ENCODE measurements at places on chromosomes 7 and 10. TPM values are rescaled to one million over a fixed set of nuclear protein-coding genes. Genes with fewer than 3 reads are reported as not detected.

The CLRN3 gene
- not detected for total RNA-seq

The STEAP1B gene
- 1.3 TPM for total RNA-seq

The CPA2 gene
- total RNA-seq: 4,381 TPM

The RHEB gene
- 91.0 TPM for total RNA-seq

The URGCP gene
- 15.6 TPM for total RNA-seq

DNA sequence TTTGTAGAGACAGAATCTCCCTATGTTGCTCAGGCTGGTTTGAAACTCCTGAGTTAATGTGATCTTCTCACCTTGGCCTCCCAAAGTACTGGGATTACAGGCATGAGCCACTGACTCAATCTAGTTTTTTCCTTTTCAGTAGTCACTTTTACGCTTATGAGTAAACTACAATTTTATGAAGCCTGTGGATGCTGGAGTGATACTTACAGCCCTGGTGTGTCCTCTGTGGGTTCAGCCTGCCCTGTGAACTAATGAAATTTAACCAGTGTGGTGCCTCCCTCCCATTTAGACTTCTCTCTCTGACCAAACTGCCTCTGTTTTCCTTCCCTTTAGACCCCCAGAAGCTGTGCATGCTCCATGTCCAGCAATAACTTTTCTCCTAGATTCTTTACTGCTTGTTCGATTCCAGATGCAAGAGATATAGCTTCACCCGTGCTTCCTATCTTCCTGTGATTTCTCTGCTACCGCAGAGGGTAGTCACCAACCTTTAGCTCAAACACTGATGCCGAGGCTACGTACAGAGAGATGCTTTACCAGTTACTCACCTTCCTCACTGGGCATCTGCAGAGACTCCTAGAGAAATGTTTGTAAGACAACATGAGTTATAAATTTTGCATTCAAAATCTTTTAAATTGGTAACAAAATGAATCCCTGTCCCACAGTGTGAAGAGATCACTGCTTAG is 90.8 kb downstream of the KIAA1217 start:
- peaks cover 5% of the 10 kb centered on the region for H3K4me1 ChIP-seq
- no peaks in the 10 kb centered on the region for H3K36me3 ChIP-seq
- H3K27me3 ChIP-seq: no peaks in the 10 kb centered on the region
- DNase-seq: no peak

DNA sequence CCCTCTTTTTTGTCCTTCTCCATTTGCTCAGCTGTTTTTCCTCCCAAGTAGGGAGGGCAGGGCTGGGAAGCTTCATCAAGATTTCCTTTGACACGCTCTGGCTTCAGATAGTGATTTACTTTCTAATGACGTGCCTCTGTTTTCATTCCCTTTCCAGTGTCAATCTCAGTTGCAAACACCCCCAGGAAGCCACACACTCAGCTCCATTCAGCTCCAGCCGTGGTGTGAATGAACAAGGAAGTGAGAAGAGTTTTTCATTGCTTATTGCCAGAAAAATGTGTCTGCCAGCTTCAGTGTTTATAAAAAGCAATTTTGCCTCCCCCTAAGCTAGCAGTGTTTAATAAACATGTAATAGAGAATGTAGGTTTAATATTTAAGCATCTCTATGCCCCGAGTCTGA is 108.7 kb upstream of the DPP6 start:
- H3K36me3 ChIP-seq: no peaks in the 10 kb centered on the region
- DNase-seq: no peak
- no peak overlapping the region for H3K27ac ChIP-seq
- no peaks in the 10 kb centered on the region for H3K27me3 ChIP-seq

DNA sequence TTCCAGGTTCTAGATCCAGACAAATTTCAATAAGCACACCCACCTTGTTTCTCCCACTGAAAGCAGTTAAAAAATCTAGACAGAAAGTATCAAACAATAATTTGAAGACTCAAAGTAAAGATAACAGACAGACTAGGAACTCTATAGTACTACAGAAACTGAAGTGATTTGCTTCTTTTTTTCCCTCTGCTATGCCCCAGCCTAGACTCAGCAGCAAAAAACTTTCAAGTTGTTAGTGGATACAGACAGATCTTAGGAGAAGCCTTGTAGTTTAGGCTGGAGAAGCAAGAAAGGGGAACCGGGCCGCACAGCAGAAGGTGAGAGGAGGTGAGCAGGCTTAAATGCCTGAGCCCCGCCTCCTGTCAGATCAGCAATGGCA is 65.1 kb downstream of the IGF2BP3 start:
- H3K27ac ChIP-seq: no peak overlapping the region
- no peaks in the 10 kb centered on the region for H3K36me3 ChIP-seq
- H3K4me3 ChIP-seq: no peak overlapping the region
- no peaks in the 10 kb centered on the region for H3K27me3 ChIP-seq
- no peaks in the 10 kb centered on the region for H3K4me1 ChIP-seq
- DNase-seq: no peak

GRCh38 chr10:21623291-21623690 is 89.3 kb downstream of the MLLT10 start:
- no peak overlapping the region for H3K27ac ChIP-seq
- no peaks in the 10 kb centered on the region for H3K36me3 ChIP-seq
- H3K27me3 ChIP-seq: no peaks in the 10 kb centered on the region
- DNase-seq: no peak
- H3K4me3 ChIP-seq: no peak overlapping the region

GRCh38 chr10:110429301-110429700 is 68.4 kb upstream of the DUSP5 start:
- no peaks in the 10 kb centered on the region for H3K36me3 ChIP-seq
- no peaks in the 10 kb centered on the region for H3K27me3 ChIP-seq
- peaks cover 16% of the 10 kb centered on the region for H3K4me1 ChIP-seq
- H3K4me3 ChIP-seq: no peak overlapping the region
- DNase-seq: no peak

DNA sequence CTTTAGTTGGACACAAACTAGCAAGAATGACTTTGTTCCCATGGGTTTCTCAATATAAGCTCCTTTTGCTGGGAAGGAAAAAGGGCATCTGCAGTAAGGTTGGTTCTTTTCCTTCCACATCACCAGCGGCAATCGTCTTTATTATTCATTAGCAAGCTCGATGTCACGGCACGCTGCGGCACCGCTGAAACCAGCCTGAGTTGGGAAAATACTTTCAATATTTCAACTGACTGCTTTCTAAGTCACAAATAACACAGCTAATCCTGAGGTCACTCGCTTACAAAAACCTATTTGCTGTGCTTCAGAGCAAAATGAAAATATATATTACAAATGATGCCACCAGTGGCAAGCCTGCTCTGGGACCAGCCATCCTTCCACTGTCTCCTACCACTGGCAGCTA is 585.8 kb downstream of the DNAJB6 start:
- no peak overlapping the region for H3K27ac ChIP-seq
- no peaks in the 10 kb centered on the region for H3K36me3 ChIP-seq
- no peaks in the 10 kb centered on the region for H3K4me1 ChIP-seq
- H3K4me3 ChIP-seq: no peak overlapping the region

- H3K27ac ChIP-seq: no peak overlapping the region
- DNase-seq: no peak
- H3K4me1 ChIP-seq: no peaks in the 10 kb centered on the region
- H3K36me3 ChIP-seq: no peaks in the 10 kb centered on the region
- H3K27me3 ChIP-seq: no peaks in the 10 kb centered on the region
- no peak overlapping the region for H3K4me3 ChIP-seq
Observed at GRCh38 chr10:104735036-104735756, 94.1 kb downstream of the SORCS3 start.

DNA sequence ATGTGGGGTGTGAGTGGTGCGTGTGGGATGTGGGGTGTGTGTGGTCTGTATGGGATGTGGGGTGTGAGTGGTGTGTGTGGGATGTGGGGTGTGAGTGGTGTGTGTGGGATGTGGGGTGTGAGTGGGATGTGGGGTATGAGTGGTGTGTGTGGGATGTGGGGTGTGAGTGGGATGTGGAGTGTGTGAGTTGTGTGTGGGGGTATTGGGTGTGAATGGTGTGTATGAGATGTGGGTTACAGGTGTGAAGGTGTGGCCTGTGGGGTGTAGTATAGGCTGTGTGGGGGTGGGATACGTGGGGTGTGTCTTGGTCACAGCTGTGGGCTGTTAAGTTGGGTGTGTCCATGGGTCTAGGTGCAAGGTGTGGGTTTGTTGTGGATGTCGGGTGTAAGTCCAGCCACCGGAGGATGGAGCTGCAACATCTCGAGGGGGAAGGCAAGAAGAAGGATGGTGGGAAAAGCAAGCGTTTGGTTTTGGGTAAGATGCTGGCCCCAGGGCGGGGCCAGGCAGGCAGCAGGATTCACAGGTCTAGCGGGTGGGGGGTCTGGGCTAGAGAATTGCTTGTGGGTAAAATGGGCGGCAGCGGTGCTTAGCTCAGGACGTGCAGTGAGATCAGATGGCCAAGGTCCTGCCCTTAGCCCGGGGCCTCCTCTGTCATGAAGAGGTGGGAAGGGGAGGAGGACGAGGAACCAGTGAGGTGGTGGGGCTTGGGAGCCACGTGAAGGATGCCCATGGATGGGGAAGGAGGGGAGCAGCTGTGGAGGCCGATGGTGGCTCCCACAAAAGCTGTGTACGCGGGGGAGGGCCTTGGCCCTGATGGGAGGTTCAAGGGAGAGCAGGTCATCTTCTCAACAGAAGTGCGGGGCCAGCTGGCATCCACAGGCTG is 60.1 kb downstream of the CFAP46 start:
- H3K4me1 ChIP-seq: no peaks in the 10 kb centered on the region
- no peak overlapping the region for H3K4me3 ChIP-seq
- DNase-seq: no peak
- no peak overlapping the region for H3K27ac ChIP-seq
- H3K27me3 ChIP-seq: no peaks in the 10 kb centered on the region

GRCh38 chr7:134193240-134193639 is 66.1 kb downstream of the LRGUK start:
- no peaks in the 10 kb centered on the region for H3K27me3 ChIP-seq
- H3K27ac ChIP-seq: no peak overlapping the region
- no peaks in the 10 kb centered on the region for H3K36me3 ChIP-seq
- H3K4me1 ChIP-seq: no peaks in the 10 kb centered on the region
- no peak overlapping the region for H3K4me3 ChIP-seq

DNA sequence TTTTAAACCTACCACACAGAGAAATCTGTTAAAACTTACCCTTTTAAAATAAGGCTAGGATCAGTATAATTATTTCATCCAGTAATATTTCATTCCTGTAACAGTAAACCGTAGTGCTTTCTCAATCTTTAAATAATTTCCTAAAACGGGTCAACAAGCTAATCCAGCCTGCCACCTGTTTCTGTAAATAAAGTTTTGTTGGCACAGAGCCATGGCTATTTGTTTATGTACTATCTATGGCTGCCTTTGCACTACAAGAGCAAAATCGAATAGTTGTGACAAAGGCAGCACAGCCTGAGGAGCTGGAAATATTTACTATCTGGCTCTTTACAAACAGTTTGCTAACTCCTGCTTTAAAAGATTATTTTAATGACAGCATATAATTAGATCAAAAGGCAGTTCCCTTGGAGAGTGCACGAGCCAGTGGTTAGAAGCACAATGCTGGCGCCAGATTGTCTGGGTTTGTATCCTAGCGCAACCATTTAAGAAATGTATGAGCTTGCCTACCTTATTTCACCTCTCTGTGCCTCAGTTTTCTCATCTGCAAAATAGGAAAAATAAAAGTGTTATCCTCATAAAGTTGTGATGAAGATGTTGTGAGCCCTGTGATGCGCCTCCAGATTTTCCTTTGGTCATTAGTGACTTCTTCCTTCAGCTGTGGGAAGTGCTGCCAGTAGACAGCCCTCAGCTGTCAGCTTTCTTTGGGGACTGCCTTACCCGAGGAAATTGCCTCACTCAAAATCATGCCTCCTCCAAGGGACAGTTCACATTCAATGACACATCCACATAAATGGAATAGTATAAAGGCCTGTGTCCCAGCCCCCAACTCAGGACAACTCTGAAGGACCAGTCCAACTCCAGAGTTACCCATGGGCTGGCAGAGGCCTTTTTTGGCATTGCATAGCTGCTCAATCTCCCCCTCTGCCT is 11.8 kb upstream of the MIOS start:
- DNase-seq: no peak
- peaks cover 28% of the 10 kb centered on the region for H3K4me1 ChIP-seq
- no peaks in the 10 kb centered on the region for H3K36me3 ChIP-seq
- H3K27me3 ChIP-seq: no peaks in the 10 kb centered on the region

GRCh38 chr10:97099868-97100267 is 85.9 kb downstream of the SLIT1 start:
- no peak overlapping the region for H3K4me3 ChIP-seq
- H3K27ac ChIP-seq: no peak overlapping the region
- no peaks in the 10 kb centered on the region for H3K27me3 ChIP-seq
- H3K36me3 ChIP-seq: no peaks in the 10 kb centered on the region
- peaks cover 5% of the 10 kb centered on the region for H3K4me1 ChIP-seq

DNA sequence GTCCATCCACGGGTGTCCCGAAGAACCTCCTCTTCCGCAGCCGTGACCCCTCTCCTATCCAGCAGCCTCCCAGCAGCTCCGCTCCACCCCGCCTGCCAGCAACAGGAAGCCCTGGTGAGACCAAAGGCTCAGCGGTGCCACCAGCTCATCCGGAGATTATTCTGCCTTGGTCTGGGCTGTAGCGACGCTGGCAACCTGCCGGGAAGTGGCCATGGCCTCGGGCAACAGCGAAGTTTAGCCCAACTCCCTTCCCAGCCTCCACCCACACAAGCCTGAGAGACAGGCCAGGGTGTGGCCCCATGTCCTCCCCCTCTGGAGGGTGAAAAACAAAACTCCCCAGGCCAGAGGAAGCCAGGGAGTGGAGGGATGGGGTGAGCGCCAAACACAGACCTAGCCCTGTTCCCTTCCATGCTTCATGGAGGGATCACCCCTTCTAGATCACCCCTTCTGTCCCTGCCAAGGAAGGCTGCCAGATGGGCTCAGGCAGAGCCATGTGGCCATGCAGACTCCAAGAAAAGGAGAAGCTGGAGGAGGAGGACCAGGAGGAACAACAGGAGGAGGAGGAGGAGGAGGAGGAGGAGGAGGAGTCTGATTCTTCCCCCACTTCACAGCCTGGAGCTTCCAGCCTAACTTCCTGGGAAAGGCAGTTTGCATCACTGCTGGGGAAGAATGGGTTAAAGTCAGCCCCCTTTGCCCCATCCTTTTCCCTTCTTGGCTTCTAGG is 918 bp downstream of the CALHM2 start:
- peak overlapping the region; percentile 12 for H3K27ac ChIP-seq
- H3K4me1 ChIP-seq: peaks cover 11% of the 10 kb centered on the region
- no peaks in the 10 kb centered on the region for H3K27me3 ChIP-seq
- H3K36me3 ChIP-seq: no peaks in the 10 kb centered on the region

Measured in body of pancreas (tissue), 4 donors.